ENCODE measurements at places on chromosomes 16 and 17.

- no peak for DNase-seq
Measured at GRCh38 chr16:58853854-58854791, 120.0 kb upstream of the GOT2 start.

GRCh38 chr16:57574646-57575467 lies 32.4 kb downstream of the ADGRG5 start:
- no peak for DNase-seq

- no peak for DNase-seq
Measured at GRCh38 chr16:70658921-70659320, 12.6 kb downstream of the IL34 start.

- no peak for DNase-seq
Measured at GRCh38 chr17:41785091-41785858, 1.2 kb downstream of the JUP start.

- DNase-seq: no peak
Measured at GRCh38 chr16:52549011-52549692, 2.2 kb upstream of the TOX3 start.

DNA sequence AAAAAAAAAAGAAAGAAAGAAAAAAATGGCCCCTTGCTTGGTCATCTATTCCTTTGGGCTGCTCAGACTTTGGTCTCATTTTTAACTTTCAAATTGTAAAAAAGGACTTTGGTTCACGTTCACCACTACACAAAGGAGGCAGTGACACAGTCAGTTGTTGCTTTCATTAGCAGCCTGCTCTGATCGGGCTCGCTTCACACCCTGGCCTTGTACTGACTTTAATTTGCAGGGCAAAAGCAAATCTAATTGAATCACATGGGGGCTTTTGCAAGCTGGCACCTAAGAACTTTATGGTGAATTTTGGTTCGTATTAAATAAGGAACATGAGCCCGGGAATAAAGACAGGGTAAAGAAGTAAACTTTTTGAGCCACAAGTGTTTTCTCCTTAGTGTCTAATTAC lies 103.6 kb upstream of the CDH11 start:
- DNase-seq: no peak

DNA sequence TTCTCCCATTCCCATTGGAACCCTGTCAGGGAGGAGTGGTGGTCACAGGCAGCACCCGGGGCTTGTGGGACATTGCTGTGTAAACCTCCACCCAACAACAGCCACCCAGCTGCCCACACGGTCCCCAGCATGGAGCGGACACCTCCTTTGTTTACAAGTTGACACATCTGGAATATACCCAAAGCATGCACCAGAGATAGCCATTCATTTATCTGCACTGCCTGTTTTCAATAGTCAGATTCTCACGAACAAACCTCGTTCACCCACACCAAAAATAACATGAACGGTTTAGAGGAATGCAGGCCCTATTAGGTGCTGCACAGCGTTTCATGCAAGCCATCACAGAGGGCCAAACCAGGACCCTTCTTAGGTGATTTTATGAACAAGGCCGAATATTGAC lies 244.8 kb downstream of the FOXL1 start:
- no peak for DNase-seq

- no peak for DNase-seq
Measured at GRCh38 chr16:8855972-8856371, 12.8 kb downstream of the CARHSP1 start.

GRCh38 chr17:70076831-70077230 lies 1.8 kb downstream of the KCNJ16 start:
- DNase-seq: no peak

GRCh38 chr17:12457493-12457892 lies 208.2 kb upstream of the MYOCD start:
- DNase-seq: no peak

DNA sequence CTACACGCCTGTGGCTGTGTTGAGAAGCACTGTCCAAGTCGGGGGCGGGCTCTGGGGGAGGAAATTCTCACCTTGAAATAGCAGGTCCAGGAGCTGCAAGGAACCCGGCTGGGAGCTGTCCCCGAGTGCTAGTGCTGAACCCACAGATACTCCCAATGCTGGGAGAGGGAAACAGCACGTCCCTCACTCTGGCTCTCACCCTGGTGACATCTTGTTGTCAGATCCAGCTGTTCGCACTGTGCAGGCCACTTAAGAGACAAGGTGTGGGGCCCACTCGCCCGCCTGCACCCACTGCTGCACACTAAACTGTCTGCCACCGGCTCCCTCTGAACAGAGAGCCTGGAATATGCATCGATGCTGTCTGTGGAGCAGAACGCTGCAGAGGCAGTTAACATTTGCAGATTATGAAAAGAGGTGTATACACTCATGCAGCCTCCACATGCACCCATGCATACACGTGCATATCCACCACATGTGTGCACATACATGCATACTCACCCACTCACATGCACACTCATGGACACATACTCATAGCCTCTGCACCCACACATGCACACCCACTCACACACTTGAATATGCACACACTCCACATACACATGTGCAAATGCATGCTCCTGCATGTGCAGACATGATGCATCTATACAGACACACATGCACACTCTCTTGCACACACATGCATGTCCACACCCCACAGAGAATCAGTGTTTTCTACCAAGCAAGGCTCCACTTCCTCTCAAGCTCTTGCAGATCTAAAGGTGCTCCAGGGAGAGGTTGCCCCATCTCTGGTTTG lies 42.0 kb downstream of the MGAT5B start:
- no peak for DNase-seq

DNA sequence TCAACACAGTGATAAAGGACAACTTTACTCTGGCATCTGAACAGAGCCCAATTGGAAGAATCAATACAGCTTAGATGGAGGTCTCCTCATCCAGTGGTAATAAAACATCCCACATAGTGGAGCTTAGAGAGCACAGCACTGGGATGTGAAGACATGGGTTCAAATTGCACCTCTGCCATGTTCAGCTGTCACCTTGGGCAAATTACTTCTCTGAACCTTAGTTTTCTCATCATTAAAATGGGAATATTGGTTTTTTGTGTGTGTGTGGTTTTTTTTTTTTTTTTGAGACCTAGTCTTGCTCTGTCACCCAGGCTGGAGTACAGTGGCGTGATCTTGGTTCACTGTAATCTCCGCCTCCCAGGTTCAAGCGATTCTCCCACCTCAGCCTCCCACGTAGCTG lies 13.6 kb upstream of the KRT10 start:
- DNase-seq: no peak

- DNase-seq: no peak
Measured at GRCh38 chr17:64689106-64689505, 27.0 kb upstream of the SMURF2 start.

DNA sequence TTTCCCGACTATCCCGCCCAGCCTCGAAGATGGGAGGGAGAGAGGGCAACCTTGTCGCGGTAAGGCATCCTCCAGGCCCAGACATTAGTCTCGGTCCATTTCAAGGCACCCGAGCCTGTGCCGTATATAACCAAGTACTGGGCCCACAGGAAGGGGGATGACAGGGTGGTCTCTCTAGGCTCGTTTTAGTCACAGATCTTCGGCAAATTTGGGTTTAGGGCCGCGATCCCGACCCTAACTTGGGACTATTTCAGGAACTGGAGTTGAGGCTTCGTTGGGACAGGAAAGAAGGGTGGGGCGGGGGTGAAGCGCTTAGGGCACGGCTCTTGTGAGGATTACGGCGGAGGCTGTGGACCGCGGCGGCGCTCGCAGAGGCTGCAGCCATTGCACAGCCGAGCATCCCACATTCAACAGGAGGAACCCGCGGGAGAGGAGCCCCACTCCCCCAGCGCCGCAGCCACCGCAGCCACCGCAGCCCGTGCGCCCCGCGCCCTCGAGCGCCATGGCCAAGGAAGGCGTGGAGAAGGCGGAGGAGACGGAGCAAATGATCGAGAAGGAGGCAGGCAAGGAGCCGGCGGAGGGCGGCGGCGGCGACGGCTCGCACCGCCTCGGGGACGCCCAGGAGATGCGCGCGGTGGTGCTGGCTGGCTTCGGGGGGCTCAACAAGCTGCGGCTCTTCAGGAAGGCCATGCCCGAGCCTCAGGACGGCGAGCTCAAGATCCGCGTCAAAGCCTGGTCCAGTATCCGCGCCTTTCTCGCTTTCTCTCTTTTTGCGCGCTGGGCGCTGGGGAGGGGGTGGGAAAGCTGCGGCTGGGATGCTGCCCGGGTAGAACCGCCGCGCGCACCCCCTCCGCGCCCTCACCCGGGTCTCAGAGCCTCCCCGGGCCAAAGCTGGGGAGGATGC lies at the start of gene VAT1L:
Gene VAT1L (plus strand): TSS at position 384 of the 904 bp plus-strand sequence. CDS start 119 bp downstream, at position 503.
- DNase-seq: no peak

- DNase-seq: no peak
Measured at GRCh38 chr17:75592348-75593020, 4.9 kb downstream of the MYO15B start.

DNA sequence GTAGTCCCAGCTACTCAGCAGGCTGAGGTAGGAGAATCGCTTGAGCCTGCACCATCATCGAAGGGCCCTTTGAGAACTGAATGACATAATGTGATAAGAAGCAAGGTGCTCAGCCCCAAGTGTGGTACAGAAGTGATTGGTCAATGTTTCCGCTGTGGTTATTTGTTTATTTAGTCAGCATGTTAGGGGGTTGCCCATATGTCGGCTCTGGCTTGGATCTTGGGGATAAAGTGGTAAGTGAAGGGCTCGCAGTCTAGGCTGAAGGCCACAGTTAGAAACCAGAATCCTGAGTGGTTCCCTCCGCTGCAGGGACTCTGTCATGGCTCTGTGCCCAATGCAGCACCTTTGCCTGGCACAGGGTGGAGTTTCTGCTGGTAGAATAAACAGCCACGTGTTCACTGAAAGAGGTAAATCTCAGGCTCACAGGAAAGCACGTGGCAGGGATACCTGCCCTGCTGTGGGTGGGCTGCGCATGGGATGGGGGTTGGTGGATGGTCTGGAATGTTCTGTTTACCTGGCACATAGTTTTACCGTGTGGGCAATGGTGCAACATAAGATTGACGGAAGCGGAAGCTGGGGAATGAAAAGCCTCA lies 35.4 kb downstream of the SYT17 start:
- no peak for DNase-seq

- no peak for DNase-seq
Measured at GRCh38 chr16:67653128-67653788, 6.8 kb downstream of the ACD start.

DNA sequence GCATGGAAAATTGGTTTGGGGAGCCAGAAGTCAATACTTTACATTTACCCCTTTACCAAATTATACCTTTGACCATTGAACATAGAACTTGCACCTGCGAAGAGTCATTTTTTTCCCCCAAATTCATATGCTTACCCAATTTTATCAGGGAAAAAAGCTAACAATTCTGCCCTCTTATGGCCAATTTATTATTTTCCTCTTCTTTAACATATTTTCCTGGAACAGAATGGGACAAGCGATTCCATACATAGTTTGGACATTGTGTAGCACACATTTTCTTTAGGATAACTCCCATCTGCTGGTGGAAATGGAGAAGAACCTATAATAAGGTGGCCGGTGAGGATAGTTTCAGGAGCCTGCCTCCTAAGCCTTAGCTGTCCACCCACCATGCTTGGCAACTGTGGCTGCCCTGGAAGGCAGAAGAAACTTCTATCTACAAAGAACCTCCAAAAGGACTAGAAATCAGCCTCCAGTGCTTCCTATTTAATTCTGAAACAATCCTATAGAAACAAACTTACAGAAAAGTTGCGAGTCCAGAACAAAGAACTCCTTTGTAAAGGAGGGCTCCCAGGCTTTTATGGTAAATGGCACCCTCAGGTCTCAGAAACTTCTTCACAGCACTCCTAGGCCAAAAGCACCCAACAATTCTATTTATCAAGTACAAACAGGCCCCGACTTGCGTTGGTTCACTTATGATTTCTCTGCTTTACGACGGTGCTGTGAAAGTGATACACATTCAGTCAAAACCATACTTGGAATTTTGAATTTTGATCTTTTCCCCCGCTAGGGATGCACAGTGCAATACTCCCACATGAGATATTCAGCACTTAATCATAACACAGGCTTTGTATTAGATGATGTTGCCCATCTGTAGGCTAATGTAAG lies 64.1 kb upstream of the CACNG4 start:
- DNase-seq: no peak

DNA sequence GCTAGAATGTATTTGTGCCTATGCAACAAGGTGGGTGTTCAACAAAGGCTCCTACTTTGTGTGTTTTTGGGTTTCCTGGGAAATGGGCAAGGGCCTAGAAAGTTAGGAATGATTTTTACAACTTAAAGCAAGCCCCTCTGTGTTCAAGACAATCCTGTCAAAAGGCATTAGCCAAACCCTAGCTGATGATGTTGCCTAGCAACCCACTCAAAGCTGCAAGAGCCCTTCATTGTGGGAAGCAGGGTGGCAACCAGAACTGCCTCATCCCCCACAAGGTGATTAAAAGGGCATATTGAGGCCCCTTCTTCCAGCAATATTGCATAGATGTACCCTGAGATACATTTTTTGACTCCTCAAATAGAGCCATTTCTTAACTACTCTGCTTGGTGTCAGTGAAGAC lies 16.0 kb upstream of the RASL10B start:
- DNase-seq: no peak

- DNase-seq: no peak
Measured at GRCh38 chr17:78599419-78599818, 22.2 kb upstream of the DNAH17 start.

All from HS-27A (cell line).